ENCODE measurements at places on chromosomes 5 and 9.

DNA sequence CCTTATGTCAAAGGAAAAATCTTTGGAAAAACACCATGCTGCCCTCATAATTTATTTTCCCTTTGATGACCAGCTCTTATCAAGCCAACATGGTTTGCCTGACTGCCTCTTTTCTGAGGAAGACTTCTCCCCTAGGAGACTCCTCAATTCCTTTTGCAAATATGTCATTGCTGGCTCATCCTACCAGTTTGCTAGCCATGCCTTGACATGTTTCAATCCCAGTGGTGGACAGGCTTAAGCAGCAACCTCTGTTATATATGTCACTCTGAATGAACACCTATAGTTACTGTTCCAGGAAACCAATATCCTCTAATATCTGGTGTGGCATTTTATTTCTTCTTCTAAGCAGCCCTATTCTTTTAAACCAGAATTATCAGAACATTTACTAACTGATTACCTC lies 615.8 kb downstream of the HTR1A start:
- DNase-seq, result no peak

- peak; percentile 60 for DNase-seq
Measured at GRCh38 chr9:36328798-36329411, 70.7 kb upstream of the GNE start.

- no peak for DNase-seq
Measured at GRCh38 chr9:128685636-128686489, 3.2 kb upstream of the SET start.

- DNase-seq, result no peak
Measured at GRCh38 chr5:80346055-80346454, 26.3 kb downstream of the SPZ1 start.

DNA sequence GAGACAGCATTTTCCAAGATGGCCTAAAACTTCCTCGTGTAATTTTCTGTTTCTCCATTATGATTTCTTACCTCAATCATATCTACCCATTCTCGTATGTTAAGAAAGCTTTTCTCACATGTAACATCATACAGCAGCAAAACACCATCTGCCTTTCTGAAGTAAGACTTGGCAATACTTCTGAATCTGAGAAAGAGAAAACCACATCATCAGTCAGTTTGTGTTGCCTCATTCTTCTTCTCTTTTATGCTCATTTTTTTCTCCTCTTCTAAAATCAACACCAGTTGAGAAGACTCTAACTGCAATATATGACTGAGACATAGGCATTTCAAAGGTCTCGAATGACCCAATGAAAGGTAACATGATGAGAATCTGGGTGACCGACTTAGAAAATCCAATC lies 66.0 kb downstream of the RASEF start:
- no peak for DNase-seq

DNA sequence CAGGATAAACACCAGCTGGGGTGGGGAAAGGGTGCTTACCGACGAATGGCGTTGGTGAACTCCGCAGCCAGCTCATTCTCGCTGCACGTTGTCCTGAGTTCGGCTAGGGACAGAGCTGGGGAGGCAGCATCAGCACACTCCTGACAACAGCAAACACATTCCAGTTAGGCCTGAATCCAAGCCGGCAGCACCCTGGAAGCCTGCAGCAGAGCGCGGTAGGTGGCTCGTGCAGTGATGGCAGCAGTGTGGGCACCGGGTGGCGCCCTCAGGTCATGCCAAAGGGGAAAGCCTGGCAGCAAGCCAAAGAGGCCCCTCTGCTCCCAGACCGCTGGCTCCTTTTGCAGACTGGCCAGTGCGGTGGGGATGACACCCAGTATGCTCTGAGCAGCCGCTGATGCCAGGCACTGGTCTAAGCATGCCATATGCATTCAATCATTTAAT lies 66.9 kb downstream of the DCP2 start:
- DNase-seq, result no peak
